Urinary bladder (tissue), 4 donors: ENCODE measurements at places on chromosomes 2 and 18.

DNA sequence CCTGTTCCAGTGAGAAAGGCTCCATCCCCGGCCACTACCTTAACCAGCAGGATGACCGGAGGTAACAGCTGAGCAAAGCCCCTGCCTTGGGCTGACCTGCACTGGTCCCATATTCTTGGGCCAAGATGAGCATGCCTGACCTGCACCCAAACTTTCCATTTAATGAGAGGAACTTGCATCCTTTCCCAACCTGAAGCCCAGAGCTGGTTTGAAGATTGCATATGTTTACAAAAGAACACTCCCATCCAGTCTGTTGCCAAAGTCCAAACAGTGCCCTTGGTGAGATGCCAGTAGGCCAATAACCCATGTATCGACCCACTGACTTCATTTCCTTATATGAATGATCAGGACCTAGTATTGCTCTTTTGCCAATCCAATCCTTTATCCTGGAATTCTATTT is 5.5 kb upstream of the NPAS2 start:
- no peak for DNase-seq

- no peak for DNase-seq
Measured at GRCh38 chr2:159206736-159207380, 79.6 kb downstream of the WDSUB1 start.

- DNase-seq: no peak
Measured at GRCh38 chr2:42893047-42893758, 100.8 kb upstream of the HAAO start.

GRCh38 chr2:86779971-86780370 is 10.7 kb downstream of the CD8A start:
- no peak for DNase-seq

DNA sequence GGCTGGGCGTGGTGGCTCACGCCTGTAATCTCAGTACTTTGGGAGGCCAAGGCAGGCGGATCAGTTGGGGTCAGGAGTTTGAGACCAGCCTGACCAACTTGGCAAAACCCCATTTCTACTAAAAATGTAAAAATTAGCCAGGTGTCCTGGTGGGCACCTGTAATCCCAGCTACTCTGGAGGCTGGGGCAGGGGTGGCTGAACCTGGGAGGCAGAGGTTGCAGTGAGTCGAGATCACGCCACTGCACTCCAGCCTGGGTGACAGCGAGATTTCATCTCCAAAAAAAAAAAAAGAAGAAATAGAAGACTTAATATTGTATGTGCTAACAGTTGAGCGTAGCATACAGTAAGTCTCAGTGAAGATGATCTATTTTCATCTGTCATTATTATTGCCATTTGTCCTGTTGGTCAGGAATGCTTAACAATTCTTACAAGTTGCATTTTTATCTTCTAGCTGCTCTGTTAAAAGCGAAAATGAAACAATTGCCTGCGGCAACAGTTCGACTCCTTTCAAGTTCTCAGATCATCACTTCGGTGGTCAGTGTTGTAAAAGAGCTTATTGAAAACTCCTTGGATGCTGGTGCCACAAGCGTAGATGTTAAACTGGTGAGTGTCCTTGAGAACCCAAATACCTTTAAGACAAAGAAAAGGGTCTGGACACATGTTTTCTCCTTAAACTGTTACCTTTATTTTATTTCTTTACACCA is 7.2 kb downstream of the PMS1 start:
- DNase-seq: no peak

GRCh38 chr2:218291318-218292047 is 820 bp downstream of the TMBIM1 start:
- no peak for DNase-seq

GRCh38 chr2:17878281-17879136 is at the start of gene KCNS3:
KCNS3 (plus strand) TSS chr2:17878667; CDS start chr2:17931009, 52,342 bp downstream.
- DNase-seq: no peak

DNA sequence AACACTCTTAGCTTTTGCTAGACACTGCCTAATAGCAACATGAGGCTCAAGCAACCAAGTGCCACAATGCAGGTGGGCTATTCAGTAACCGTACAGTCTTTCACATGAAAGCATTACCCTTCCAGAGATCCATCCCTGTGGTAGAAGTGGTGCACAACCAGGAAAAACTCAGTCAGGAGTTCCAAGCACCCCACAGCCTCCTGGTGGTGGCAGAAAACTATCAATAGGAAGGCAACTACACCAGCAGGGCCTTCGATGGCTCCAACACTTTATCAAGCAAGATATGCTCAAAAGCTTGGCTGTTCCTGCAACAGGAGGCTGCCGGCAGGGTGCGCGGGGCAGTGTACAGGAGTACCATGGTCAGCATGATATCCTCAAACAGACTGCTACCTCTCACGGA is 176.1 kb upstream of the DLGAP1 start:
- DNase-seq: no peak

DNA sequence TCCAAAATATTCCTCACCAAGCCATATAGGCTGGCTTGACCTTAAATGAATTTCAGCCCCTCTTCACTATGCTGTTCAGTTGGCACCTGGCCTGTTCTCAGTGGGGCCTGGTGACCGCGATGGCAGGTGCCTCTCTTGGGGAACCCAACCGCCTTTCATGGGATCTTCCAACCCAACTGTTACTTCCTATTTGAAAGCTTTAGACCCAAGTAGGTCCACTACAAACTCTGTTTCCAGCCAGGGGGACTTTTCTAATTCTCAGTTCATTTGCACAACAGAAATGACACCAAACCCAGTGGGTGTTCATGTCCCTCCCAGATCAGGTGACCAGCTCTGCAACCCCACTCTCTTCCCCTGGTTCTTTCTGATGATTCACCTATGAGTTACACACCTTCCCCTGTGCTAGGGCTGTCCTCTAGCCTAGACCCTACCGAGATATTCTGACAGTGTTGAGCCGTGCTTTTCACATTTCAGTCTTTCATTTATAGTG is 35.6 kb upstream of the NDUFV2 start:
- no peak for DNase-seq

DNA sequence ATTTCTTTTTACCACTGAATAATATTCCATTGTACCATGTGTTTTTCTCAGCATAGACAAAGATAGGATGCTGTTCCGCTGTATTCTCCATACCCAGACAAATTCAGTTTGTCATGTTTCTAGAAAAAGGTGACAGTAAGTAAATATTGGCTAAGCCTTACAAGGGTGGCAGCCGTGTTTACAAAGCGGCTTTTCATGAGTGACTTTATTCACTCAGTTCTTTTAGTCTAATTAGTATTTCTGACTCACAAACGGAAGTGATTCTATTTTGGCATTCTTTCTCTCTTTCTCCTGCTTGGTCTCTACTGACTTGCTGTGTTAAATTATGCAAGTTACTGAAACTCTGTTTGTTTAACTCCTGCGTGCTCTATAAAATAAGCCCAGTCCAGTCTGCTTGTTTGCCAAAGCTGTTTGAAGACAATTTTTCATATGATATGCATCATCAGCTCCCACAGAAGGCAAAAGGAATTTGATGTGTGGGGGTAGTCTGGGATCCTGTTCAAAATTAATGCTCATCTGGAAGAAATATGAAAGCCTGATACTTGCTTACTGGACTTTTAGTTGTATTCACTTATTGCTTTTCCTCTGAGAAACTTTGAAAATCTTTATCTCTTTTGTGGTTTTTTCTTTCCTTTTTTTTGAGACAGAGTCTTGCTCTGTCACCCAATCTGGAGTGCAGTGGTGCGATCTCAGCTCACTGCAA is 2.3 kb upstream of the PLEKHH2 start:
- peak; percentile 77 for DNase-seq

DNA sequence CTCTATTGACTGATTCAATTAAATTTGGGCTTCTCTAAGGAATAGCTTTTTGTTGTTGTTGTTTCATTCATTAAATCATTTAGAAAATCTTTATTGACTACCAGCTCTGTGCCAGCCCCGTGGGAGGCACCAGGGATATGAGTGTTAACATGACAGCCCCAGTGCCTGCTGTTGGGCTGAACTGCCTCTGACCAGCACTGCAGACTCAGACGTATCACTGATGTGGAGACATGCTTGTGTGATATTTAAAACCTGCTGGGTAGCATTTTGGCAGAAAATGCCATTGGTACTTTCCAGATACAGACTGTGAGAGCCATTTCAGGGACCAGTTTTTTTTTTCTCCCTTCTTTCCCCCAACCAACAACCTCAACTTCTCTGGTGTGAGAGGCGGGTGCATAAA is 38.6 kb upstream of the KCNF1 start:
- DNase-seq: no peak

- no peak for DNase-seq
Measured at GRCh38 chr2:60125611-60126426, 427.6 kb downstream of the BCL11A start.

- no peak for DNase-seq
Measured at GRCh38 chr18:27707201-27707600, 469.7 kb downstream of the CDH2 start.

DNA sequence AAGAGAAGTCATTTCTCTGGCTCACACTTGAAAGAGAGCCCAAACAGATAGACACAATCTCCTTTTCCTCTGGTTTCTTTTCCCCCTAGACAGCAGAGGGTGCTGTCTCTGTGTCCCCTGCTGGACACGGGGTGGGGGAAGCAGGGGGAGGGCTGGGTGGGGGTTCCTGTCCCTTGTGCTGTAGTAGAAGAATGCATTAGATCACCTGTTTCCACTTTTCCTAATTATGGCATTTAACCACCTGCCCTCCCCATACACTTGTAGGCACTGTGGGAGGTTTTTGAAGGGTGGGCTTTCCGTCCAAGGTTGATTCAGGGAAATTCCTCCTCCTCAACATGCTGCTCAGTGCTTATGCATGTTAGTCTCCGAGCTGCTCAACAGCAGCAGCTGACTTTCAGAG is 206.2 kb upstream of the EPAS1 start:
- no peak for DNase-seq

DNA sequence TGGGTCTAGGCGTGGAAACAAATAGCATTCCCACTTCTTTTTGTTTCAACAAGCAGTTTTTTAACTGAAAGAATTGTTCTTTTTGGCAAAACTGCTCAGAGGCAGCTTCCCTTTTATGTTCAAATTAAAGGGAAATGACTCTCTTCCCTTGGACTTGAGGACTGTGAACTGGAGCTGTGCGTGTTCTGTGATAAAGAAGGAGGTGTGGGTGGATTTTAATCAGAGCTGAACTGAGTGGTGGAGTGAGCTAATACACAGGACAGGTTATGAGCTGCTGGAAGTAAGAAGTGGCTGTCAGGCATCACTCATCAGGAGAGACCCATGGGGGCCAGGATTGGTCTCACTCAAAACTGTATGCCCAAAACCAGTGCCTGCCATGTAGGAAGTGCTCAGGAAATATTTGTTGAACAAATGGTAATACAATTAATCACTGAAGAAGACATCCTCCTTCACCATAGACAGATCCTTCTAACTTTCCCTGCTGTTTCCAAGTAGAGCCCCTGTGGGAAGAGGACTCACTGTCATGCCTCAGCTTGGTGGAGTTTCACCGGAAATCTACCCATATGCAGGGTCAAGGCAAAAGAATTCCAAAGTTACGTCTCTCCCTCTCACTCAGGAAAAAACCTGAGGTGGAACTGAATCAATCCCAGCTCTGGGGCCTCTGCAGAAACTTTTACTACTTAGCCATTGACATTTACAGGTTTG is 55.9 kb downstream of the FEZ2 start:
- DNase-seq: no peak

DNA sequence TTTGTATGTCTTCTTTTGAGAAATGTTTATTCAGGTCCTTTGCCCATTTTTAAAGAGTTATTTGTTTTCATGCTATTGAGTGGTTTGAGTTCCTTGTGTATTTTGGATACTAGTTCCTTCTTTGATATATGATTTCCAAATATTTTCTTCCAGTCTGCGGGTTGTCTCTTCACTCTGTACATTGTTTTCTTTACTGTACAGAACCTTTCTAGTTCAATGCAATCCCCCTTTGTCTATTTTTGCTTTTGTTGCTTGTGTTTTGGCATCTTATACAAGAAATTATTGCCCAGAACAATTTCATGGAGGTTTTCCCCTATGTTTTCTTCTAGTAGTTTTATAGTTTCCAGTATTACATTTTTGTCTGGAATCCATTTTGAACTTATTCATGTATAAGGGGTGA is 62.5 kb upstream of the ACVR1C start:
- no peak for DNase-seq

DNA sequence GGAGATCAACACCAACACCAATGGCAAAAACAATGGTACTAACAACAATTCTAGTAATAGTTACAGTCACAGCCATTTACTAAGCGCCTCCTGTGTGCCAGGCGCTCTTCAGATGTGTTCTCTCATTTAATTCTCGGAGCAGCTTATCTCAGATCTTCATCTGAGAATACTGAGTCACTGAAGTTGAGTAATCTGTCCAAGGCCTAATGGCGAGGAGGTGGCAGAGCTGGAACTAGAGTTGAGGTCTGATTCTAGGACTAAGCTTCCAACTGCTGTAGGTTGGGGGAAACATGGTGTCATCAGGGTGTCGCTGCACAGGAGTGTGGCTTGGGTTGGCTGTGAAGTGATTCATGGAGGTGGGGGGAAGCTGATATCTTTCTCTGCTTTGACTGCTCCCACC is 156.1 kb downstream of the DYSF start:
- DNase-seq: no peak

DNA sequence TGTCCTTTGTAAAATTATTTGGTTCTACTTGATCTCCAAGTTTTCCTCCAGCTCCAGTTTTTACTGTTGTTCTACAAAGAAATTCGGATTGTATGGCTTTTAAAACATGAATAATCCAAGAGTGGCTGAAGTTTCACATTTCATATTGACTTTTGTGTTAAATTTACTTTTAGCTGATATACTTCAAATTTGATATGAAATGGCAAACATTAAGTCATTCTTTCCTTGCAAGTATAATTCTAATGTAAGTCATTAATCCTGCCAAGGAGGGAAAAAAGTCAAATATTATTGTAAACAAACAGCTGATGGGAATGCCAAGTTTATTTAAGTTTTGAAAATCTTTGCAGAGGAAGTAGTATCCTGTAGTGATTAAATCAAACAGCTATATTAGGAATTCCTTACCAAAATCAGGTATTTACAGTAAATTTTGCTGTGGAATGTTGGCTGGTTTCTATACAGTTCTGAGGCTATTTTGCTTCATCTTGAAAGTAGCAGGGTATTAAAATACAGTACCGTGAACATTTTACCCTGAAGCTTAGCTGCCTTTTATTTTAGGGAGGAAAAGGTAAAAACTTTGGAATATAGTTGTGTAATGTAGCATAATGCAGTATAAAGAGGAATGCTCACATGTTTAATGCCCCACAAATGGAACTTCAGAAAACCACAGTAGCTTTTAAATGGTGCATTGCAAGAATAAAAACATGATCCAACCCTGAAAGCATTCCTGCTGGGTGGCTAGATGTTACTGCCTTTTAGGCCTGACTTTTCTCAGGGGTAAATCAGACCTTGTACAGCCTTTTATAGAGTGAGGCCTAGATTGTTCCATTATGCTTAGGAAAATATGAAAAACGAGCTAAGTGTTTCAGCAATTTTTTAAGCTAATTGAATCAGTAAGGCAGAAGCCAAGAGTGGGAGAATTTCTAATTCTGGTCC is 62.7 kb upstream of the NT5C1B start:
- no peak for DNase-seq

GRCh38 chr2:59044736-59045135 is 803.6 kb upstream of the FANCL start:
- no peak for DNase-seq
